ENCODE measurements at places on chromosomes 6 and 20.

GRCh38 chr6:1075880-1076279, 236.0 kb upstream of the FOXQ1 start:
- no peak for DNase-seq

DNA sequence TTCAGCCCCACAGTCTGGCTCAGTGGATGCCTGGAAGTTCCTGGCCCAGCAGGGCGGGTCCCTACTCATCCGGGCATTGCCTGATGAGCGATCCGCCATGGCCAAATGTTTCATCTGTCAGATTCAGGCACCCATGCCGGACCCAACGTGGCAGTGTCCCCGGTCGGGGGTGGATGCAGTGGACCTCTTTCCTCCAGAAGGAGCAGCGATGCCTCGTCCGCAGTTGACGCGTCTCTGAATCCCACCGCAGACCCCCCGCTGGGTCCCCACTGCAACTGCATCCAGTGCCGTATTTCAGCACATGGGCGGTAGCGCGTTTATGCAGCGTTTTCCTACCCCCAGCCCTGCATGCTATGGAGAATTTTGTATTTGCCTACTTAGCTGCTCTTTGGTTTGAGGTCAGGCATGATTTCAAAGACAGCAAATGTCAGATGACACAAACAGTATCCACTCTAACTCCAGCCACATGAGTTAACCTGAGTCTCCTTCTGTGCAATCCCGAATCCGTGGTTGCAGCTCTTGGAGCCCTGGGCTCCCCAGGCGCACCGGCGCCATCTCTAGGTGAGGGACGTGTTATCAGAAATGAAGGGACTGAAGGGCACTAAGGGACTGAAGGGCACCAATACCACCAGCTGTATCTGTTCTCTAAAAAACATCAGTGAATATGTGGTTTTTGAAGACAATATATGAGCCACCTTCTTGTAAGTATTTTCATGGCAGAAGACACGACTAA, 72.6 kb upstream of the THBS2 start:
- DNase-seq = no peak

DNA sequence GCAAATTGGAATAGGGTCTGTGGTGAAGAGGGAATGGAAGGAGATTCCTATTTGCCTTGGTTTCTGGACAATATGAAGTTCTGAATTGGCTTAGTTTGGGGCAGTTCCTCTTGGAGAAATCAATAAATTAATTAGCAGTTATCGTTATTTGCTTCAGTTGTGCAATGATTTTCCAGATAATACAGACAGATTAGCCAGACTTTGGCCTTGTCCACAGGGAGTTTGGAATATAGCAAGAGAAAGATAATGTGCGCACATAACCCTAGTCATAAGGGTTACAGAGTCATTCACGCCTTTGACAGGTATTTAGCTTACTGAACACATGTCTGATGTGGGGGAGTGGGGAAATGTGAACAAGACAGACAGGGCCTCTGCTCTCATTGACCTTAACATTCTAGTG, 1.3 kb downstream of the ATRN start:
- no peak for DNase-seq

GRCh38 chr6:23175391-23175790, 606.0 kb downstream of the HDGFL1 start:
- DNase-seq = no peak

DNA sequence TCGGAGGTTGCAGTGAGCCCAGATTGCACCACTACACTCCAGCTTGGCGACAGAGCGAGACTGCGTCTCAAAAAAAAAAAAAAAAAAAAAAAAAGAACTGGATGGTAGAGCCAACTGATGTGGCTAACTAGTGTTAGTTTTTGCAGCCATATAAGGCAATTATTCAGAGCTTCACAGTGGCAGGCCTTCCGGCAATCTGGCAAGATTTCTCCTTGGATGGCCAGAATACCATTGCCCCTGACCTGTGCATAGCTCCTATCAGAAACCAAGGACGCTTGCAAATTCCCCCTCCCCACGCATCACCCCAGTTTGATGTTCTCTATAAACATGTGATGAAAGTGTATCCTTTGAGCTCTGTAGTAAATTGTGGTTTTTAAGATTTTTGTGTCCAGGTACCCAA, 127.0 kb downstream of the RNF144B start:
- DNase-seq = no peak

DNA sequence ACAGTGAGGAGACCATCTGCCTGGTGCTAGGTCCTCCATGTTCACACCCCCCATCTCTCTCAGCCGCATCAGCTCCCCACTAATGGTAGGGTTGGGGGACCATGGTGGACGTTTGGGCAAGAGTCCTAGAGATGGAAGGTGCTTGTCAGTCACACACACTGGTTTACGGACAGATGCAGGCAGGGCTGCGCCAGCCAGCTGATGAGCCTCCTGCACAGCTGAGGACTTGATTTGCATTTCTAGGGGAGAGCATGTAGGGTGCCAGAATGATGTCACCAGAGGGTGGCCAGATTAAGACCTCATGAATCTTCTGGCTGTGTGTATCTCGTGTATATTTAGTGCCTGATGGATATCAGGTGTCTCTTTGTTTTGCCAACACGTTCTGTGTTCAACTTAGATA, 28.6 kb downstream of the CST8 start:
- no peak for DNase-seq

- no peak for DNase-seq
These were observed 153.0 kb downstream of the PTPRK start for GRCh38 chr6:128367437-128367836.

GRCh38 chr6:21383450-21384085, 210.0 kb upstream of the SOX4 start:
- no peak for DNase-seq
